ENCODE measurements at places on chromosomes 13 and 19.

DNA sequence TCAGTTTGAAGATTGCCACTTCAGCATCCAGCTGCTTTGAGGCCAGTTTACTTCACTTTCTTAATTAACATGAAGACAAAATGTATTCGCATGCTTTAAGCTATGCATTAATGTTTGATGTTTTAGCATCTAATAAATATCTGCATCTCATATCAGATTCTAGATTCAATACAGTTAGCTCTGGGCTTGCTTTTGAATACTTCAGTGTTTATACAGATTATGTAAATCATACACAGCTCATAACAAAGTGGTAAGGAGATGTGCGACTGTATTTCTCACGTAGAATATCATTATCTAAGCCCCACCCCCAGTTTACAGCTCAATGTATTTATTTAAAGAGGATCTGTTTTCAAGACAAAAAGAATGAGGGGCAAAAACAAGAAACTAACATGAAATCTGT lies 770.5 kb downstream of the PCDH9 start:
- DNase-seq: no peak

GRCh38 chr13:85166891-85167290 lies 632.3 kb downstream of the SLITRK6 start:
- no peak for DNase-seq

DNA sequence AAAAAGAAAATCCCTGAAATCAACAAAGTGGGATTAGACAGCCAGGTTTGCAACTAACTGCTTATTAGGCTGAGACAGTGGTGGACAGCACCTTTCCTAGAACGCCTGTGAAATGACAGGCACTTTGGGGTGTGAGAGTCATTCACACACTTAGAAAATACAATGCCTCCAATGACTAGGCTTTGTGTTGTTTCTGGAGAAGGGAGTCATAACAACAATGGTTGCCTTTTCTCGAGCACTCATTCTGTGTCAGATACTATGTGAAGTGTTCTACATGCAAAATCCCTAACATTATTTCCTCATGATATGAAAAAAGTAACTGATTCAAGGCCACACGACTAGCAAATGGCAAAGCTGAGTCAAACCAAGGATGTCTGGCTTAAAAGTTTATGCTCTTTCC lies 41.2 kb downstream of the SACS start:
- no peak for DNase-seq

GRCh38 chr19:54253331-54254194 lies 3.5 kb downstream of the LILRB5 start:
- no peak for DNase-seq

DNA sequence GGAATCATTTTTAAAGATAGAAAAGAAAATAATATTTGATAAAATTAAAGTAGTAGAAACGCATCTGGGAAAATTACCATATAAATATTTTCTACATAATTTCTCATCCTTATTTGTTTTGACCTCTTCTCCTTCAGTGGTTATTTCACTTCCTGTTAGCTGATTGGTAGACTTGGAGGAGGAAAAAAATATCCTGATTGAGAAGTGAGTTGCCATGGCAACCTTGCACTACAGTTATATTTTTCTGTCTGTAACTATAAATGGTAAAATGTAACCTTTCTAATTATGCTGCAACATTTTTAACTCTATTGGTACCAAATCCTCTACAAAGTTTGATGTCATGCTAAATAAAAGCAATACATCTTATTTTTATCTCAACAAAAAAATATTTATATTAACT lies 45.2 kb downstream of the SCEL start:
- DNase-seq: no peak

GRCh38 chr13:40235160-40235796 lies 431.2 kb downstream of the FOXO1 start:
- no peak for DNase-seq

DNA sequence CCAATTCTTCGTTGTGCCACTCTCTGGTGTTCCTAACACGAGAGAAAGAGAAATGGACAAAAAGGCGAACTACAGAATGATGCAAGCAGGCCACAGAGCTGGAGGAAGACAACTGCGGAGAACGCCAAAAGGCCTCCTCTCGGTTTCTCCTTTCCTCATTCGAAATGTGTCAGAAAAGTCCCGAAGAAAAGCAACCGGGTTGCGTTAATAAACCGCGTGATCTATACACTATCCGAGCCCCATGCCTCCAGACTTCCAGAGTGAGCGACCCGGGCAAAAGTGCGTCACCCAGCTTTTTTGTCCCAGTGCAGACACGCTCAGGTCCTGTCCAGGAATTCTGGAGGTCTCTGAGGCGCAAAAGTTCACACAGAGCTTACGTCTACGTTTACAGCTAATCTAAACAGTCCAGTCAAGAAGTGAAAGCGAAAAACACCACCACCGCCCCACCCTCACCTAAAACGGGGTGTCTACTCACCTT lies 413 bp downstream of the N4BP2L2 start:
- peak; percentile 80 for DNase-seq

DNA sequence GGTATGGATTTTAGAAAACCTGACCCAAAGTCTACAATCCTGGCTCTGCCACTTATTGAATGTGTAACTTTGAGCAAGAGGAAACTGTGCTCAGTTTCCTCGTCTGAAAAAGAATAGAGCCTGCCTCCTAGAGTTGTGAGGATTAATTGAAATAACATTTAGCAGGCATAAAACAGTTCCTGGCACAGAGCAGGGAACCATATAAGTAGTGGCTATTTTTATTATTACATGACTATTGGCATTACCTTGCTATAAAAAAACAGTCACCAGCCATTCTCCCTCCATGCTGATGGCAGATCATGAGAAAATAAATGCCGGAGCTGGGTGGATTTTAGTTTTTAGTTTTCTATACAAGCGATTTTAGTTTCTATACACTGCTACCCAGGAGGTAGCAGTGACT lies 5.8 kb downstream of the DOCK9 start:
- no peak for DNase-seq

- no peak for DNase-seq
Measured at GRCh38 chr13:50919277-50919676, 9.7 kb downstream of the RNASEH2B start.

- no peak for DNase-seq
Measured at GRCh38 chr19:29741776-29742175, 26.7 kb upstream of the C19orf12 start.

DNA sequence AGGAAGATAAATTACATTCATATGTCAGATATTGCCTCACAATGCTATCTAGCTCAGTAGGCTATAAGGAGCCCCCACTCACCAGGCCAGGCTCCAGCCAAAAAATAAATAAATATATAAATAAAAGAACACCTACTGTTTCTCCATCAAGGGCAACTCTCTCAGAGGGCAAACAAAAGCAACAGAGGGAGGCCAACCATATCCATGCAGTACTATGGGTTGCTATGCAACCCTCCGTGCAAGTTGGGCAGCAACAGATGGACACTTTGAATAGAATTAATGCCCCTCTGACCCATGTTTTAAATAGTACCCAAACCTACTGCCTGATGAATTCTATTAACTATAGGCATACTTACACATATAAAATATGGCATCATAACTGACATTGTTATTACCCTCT lies 279.8 kb upstream of the EDNRB start:
- no peak for DNase-seq

DNA sequence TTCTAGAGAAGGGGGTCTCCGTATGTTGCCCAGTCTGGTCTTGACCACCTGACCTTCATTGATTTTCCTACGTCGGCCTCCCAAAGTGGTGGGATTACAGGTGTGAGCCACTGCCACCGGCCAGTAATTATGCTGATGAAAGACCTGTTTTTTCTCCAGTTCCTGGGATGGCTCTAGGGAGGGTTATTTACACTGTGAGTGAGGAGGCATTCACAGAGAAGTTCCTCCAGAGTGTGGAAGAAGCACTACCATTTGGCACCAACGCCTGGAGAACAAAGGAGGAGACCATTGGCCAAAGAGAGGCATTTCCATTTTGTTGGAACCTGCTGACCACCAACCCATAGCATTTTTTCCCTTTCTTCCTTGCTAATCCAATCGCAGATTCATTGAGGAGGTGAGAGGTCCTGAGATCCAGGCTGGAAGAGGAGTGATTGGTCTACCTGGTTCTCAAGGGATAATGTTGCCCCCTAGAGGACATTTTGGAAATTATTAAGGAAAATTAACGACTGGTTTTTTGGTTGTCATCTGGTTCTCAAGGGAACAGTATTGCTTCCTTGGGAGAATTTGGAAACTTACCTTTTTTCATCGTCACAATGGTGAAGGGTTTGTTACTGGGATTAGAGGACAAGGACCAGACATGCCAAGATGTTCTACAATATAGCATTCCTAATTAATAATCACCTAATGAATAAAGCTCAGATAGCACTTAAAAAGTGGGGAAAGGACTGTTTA lies 5.5 kb upstream of the SAE1 start:
- DNase-seq: peak; percentile 80

GRCh38 chr13:66996503-66996902 lies 233.6 kb downstream of the PCDH9 start:
- no peak for DNase-seq

- DNase-seq: no peak
Measured at GRCh38 chr19:32526895-32527294, 54.1 kb upstream of the PDCD5 start.

DNA sequence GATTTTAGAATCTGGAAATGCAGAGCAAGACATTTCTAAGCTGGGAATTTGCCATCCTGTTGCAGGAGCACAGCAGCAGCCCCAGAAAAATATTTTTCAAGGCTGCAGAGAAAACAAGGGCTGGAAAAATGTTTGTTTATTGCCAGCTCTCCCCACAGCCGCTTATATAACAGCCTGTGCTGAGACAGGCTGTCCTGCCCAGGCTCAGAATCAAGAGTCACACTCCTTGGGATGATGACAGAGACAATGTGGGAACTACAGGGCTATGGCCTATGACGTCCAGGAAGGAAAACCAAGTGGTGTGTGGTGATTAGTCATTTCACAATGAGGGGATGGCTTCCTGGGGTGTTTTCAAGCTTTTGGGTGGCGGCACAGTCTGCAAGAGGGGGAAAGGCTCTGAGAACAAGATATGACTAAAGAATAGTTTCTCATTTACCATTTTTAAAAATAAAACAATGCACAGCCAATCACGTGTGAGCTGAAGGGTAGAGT lies 136.3 kb upstream of the SERP2 start:
- DNase-seq: peak; percentile 37

- no peak for DNase-seq
Measured at GRCh38 chr19:15368798-15369593, 10.6 kb downstream of the AKAP8 start.

DNA sequence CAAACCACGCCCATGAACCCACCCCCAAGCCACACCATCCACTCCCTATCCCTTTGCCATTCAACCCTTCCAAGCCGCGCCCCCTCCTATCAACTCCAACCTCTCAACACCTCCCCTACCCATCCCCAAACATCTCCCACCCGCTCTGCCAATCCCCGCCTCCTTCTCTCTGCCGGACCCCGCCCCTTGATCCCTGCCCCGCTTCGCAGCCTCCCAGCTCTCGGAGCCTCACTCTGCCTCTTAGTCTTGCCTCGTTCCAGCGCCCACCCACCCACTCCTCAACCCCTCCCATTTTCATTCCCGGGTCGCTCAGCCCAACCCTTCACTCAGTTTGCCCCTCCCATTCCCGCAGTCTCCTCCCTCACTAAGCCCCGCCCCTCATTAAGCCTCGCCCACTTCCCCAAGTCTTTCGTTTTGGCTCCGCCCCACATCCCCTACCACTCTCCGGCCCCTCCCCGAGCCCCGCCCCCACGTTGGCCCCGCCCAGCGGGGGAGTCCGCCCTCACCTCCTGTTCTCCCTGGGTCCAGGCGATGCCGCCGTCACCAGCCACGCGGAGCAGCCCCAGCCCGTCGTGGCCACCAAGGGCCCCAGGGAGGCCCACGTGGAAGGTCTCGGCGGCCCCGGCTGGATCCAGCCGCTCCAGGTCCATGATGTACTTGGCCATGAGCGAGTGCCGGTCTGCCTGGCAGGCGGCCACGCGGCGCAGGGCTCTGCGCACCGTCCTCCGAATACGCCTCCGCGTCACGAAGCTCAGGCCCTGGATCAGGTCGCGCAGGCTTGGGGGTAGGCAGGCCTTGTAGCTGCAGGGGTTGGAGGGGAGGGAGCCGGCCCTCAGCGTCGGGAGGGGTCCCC lies 5.7 kb downstream of the JAK3 start:
- peak; percentile 88 for DNase-seq

GRCh38 chr19:7461841-7462629 lies 26.8 kb downstream of the PEX11G start:
- no peak for DNase-seq

GRCh38 chr13:77537289-77537919 lies 1.9 kb downstream of the SCEL start:
- no peak for DNase-seq

GRCh38 chr13:99585609-99586008 lies 84.3 kb downstream of the TM9SF2 start:
- DNase-seq: no peak

DNA sequence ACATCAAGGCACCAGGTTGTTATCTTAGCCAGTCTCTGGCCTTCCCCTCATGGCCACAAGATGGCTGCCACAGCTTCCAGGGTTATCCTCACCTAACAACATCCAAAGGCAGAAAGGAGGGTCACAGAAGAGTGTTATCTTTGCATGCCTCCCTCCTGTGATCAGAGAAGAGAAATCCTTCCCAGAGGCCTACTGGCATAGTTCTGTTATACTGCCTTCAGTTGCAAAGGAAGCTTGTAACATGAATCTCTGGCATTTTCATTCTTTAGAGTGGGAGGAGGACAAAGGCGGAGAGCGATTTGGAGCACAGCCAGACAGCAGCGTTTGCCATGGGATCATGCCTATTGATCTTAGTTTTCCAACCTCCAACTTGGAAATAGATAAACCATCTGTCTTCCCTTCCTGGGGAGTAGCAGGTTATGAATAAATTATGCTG lies 135.7 kb downstream of the DNAJC15 start:
- DNase-seq: no peak

- DNase-seq: no peak
Measured at GRCh38 chr13:98494769-98495168, 82.1 kb downstream of the STK24 start.

- DNase-seq: no peak
Measured at GRCh38 chr19:17389288-17389687, 4.7 kb downstream of the CCDC194 start.

DNA sequence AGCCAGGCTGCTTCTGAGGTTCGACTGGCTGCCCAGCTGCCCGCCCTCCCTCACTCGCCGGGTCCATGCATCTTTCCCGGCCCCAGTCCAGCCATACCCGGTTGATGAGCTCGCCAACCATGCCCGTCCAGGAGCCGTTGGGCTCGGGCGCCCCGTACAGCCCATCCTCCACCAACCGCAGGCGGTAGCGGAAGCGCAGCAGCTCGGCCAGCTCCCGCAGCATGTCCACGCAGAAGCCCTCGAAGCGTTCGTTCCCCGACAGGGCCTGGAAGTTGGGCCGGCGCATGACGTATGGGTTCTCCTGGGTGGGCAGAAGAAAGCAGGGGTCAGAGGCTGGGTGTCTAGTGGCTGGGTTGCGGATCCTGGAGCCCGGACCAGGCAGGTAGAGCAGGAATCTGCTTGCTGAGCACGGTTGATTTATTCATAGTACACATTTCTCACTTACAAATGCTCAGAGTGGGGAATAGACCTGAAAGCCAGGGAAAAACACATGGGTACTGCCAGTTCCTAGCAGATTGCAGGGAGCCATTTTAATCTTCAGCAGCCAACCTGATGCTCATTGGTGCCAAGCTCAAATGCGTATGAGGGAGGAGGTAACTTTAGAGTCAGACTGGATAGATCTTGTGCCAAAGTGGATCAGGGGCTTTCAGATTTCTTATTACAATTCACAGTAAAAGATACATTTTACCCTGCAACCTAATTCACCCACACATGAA lies 27.4 kb downstream of the GRIK5 start:
- DNase-seq: no peak
